ENCODE measurements at places on chromosomes 12 and 14.

DNA sequence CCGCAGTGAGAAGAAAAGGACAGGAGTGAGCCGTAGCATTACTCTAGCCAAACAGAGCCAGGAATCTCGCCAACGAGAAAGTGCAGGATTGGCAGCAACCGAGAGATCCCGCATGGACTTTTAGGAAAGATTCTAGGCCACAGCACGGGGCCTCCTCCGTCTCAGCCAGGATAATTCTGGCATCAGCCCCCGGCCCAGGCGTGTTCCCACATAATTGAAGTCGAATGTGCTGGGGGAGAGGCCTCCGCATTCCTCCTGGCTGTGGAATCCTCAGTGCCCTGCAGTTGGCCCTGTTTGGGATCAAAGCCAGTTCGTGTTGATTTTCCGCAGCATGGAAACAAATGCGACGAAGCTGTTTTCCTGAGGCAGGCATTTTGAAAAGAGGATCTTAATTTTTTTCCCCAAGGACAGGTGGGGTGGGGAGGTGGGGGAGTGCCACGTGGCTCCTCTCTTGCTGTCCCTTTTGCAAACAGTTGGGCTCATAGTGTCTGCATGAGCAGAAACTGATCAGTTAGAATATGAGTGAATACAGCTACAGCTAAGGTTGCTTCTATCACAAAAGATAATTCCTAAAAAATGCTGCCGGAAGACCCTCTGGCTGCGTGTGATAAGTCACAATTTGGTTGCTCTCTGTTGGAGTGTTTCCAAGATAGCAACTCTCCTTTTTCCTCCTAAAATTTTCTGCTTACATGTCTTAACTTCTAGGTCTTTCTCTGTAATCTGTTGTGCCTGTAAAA lies 37.3 kb upstream of the ATXN2 start:
- no peak for DNase-seq

GRCh38 chr14:34161351-34162082 lies 210.6 kb upstream of the EGLN3 start:
- no peak for DNase-seq

DNA sequence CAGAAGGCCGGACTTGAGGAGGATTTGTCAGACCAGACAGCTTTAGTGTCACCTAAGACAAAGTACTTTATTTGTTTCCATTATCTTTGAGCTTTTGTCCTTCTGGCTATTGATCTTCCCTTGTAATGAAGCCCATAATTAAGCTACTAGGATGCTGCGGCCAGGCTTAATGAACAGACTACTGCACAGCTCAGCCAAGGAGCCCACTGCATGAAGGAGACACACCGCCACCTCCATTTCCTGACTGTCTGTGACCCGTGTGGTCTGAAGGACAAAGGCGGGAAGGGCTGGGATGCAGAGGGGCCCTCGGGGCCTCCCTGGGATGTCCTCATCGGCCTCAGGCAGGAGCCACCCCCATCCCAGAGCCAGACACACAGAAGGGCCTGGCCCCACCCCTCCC lies 31.0 kb upstream of the GALNT9 start:
- DNase-seq, result no peak

GRCh38 chr12:92629349-92630065 lies 73.3 kb upstream of the PLEKHG7 start:
- DNase-seq, result no peak

GRCh38 chr14:22524784-22525161 lies 64.3 kb downstream of the DAD1 start:
- no peak for DNase-seq

- no peak for DNase-seq
These were observed 136.7 kb upstream of the EGLN3 start for GRCh38 chr14:34087571-34087970.

- DNase-seq, result no peak
These were observed 17.2 kb downstream of the ZFP36L1 start for GRCh38 chr14:68775614-68776126.

GRCh38 chr14:99525699-99526080 lies 44.5 kb downstream of the CCNK start:
- no peak for DNase-seq

DNA sequence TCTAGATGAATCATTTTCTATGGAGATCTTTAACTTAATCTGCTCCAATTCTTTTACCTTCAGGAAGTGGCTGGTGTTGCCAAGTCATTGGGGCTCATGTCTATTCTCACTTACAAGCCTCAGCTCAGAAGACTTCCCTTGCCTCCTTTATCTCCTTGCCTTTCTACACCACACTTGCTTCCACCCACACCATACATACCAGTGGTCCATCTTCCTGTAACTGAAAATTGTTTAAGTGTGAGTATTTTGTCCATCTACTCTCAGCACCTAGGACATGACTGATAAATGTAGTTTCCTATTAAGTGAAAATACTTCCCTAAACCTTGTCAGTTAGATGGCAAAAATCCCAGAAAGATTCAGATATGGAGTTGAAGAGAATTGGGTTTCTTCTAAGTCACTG lies 199.7 kb upstream of the CPNE8 start:
- no peak for DNase-seq

- no peak for DNase-seq
These were observed 139.7 kb upstream of the RASSF8 start for GRCh38 chr12:25818596-25819390.

GRCh38 chr14:97804056-97804455 lies 1006.9 kb downstream of the VRK1 start:
- DNase-seq, result no peak

- DNase-seq, result peak; percentile 71
These were observed 1.4 kb downstream of the LRFN5 start for GRCh38 chr14:41607966-41608663.

DNA sequence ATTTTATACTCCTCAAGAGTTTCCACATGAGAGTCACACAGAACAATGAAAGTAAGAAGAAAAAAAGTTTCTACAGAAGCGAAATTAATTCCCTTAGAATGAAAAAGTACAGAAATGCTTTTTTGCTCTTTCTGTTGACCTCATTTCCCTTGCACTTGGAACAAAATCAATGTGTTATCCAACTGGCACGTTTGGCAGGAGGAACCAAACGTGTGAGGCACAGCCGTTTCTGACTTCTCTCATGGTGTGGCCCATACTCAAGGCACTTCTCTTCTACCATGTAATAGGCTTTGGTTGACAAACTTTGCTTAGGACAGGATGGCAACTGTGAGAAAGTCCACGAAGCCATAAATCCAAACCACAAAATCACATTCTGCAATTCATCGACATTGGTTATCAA lies 297.0 kb downstream of the FUT8 start:
- no peak for DNase-seq

- DNase-seq, result no peak
These were observed 209.4 kb upstream of the G2E3 start for GRCh38 chr14:30349520-30349919.

- DNase-seq, result no peak
These were observed 21.1 kb downstream of the FUT8 start for GRCh38 chr14:65433646-65434045.

DNA sequence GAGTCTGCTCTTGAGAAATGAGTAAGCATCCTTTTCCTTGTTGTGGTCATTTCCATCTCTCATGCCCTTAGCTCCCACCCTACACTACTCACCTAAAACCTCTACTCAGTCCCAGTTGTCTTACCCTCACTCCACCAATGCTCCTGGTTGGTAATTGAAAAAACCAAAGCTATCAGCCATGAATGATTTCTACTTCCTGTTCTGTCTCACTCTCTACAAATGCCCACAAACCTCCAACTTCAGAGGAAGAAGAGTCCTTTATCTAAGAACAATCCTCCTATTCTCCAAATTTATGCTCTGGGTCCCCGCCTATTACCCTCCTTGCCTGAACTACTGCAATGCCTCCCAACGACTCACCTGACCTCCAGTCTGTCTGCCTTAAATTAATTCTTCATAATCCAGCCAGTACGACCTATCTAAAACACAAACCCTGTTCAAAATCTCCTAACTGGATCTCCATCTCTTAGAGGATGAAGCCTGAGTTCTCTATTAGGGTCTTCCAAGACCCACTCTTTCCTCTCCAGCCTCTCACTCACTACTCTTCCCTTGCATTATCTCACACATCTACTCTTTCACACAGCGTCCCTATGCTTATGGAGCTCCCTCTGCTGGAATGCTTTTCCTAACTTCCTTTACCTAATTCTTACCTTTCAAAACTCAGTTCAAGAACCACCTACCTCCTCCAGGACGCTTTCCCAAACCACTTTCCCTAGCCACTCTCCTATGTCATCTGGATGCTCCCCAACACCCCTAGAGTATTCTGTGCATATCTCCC lies 2.2 kb downstream of the DHRS1 start:
- DNase-seq, result no peak

DNA sequence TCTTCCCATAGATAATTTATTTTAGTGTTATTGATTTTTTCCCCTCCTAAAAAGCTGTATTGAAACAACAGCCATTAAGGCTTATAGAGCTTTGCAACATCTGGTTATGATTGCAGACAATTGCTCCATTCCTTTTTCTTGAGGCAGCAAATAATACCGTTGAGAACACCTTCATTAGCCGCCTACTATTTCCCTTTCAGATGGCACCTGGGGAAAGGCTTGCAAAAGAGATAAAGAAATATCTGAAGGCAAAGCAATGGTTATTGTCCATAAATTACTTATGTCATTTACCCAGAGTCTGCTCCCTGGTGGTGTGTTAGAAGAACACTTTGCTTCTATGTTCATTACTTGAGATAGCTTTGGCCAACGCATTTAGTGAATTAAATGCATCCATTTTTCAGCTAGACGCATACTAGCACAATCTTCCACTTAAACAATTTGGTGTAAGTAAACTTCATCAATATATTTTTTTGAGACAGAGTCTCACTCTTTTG lies 377.8 kb downstream of the KCNH5 start:
- DNase-seq, result no peak

- DNase-seq, result no peak
These were observed 8.0 kb downstream of the IL22 start for GRCh38 chr12:68245180-68246021.

DNA sequence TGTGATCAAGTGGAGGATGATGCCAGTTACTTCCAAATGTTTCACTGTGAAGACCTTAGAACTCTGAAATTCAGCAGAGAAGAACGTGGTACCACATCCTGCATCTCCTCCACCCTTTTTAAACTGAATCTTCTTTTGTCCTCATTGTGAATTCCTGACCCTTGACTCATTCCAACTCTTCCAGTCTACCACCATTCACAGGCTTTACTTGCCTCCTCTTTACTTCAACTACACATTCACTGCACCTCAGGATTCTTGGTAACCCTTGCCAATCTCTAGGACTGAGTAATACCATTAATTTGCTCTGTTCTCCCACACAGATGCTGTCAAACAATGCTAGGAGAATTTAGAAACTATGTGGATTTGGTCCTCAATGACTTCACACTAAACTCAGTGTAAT lies 37.3 kb downstream of the PPP1R12A start:
- no peak for DNase-seq

DNA sequence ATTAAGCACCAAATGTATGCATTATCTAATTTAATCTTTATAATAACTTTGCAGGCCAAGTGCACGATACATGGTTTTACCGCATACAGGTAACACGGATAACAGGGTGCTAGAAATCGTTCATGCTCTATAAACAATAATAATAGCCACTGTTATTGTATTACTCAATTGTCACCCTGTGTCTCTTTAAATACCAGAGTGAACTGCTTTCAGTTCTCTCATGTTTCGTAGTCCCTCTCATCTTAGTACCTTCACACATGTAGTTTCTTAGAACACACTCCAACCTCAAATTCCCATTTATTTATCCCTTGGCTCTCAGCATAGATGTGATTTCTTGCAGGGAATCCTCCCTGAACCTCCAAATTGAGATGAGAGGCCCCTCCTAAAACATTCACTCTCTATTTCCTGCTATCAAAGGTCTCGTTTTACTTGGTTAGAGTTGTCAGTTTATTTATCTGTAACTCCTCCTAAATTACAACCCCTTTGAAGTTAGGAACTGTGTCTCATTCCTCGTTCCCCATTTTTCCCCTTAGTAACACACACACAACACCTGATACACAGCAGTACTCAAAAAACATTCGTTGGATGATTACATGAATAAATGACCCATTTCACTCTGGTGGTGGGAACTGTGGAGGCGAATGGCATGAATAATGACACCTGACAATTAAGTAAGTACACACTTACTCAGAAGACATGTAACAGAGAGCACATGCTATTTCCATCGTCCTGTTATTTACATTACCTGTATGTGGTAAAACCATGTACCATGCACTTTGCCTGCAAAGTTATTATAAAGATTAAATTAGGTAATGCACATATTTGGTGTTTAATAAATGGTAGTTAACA lies 134.6 kb downstream of the BTG1 start:
- peak; percentile 13 for DNase-seq

DNA sequence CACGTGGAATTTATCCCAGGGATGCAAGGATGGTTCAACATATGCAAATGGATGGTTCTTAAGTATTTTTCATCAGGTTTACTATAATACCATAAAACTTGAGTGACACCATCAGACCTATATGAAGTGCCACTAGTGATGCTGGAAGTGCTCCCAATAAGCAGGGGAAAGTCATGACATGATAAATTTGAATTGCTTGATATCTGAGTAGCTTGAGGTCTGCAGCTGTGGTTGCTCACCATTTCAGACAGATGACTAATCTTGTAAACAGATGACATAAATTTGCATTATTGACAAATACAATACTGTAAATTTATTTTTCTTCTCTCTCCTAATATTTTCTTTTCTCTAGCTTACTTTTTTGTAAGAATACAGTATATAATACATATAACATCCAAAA lies 13.7 kb upstream of the PRPF39 start:
- no peak for DNase-seq

DNA sequence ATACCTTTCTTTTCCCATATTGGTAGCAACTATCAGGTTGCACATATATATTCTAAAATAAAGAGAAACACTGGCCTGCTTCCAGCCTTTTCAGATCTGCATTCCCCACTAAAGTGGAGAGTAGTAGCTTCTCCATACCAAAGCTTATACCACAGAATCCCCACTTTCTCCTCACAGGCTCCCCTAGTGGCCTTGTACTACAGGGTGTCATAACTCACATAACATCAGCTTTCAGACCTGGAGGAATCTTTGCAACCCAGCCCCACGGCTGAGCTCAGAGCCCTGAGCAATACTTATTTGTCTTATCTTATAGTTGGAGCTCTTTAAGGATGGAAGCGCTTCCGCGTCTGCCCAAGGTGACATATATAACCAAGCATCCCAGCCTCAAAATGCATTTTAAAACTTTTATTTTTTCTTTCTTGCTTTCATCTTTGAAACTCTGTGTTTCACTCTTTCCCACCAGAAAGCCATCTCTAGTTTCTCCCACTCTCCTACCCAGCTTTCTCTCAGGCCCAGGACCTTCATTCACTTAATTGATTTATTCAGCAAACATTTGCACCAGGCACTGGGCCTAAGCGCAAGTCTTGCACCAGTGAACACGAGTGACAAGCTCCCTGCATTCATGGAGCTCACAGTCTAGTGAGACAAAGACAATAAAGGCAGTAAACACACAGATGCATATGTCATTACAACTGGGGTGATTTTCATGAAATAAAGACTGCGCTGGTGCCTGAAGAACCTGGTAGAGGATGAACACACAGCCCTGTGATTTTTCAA lies 254.7 kb downstream of the IPO8 start:
- DNase-seq, result no peak
